Hepatocyte (in vitro differentiated cells): ENCODE measurements at places on chromosomes 7 and 10.

DNA sequence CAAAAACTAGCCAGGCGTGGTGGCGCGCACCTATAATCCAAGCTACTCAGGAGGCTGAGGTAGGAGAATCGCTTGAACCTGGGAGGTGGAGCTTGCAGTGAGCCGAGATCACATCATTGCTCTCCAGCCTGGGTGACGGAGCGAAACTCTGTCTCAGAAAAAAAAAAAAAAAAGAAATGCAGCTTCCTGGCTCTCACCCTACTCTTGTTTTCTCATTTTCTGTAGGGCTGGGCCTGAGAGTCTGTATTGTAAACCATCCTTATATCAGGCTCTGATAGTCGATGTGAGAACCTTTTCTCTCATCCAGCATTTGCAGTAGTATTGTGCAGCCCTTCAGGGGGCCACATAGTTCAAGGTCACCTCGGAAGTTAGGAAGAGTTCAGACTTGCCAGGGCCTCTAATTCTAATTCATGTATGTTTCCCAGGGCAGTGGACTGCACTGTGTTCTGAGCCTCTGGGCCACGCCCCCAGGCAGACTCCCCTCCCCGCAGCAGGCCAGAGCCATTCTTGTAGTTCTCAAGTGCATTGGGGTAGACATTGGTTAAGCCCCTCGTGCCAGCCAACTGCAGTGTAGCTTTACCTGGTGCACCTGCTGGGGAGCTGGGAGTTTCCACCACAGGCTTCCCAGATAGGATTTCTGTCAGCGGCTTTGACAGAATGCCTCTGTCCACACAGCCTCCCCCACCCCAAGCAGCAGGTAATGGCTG, 38.3 kb upstream of the PDCD4 start:
- DNase-seq: no peak

DNA sequence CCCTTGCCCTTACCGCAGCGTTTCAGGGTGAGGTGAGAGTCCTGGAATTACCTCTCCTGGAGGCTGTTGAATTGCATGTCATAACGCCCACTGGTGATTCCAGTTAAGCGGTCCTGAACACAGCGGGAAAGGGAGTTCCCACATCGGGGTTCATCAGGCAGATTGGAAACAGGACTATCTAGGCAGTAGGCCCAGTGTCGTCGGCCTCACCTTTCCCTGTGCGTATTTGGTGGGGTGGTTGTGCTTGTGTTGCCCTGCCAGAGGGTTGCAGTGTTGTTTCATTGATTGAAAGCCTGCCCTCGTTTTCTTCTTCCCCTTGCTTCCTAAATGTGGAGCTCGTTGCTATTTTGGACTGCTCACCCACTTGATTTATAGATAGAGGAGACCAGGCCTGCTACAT, 10.6 kb upstream of the SUN1 start:
- no peak for DNase-seq

- no peak for DNase-seq
These were observed 127.3 kb upstream of the HABP2 start for GRCh38 chr10:113425541-113425951.

DNA sequence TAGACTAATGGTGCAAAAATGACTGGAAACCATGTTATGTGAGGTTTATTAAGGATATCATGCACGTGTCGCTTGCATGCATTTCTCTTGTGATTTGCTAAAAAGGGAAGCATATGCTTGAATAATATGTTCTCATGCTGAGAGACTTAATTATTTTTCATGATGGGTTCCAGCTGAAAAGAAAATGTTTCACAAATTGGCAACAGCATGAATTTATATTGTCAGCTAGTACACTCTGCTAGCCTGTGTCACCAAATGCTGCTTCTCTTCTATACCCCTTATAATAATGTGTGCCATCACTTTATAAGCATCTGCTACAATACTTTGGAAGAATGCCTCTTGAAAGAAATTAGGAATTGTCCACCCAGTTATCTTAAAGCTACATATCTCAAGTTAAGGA, 63.0 kb downstream of the GNAI1 start:
- no peak for DNase-seq

GRCh38 chr7:103714376-103714927, 268.4 kb upstream of the SLC26A5 start:
- DNase-seq: no peak

GRCh38 chr7:128887169-128888038, 23.1 kb downstream of the KCP start:
- no peak for DNase-seq

- DNase-seq: no peak
These were observed 68.5 kb upstream of the LRRC18 start for GRCh38 chr10:49008091-49008490.
